ENCODE measurements at places on chromosomes 11 and 22.

DNA sequence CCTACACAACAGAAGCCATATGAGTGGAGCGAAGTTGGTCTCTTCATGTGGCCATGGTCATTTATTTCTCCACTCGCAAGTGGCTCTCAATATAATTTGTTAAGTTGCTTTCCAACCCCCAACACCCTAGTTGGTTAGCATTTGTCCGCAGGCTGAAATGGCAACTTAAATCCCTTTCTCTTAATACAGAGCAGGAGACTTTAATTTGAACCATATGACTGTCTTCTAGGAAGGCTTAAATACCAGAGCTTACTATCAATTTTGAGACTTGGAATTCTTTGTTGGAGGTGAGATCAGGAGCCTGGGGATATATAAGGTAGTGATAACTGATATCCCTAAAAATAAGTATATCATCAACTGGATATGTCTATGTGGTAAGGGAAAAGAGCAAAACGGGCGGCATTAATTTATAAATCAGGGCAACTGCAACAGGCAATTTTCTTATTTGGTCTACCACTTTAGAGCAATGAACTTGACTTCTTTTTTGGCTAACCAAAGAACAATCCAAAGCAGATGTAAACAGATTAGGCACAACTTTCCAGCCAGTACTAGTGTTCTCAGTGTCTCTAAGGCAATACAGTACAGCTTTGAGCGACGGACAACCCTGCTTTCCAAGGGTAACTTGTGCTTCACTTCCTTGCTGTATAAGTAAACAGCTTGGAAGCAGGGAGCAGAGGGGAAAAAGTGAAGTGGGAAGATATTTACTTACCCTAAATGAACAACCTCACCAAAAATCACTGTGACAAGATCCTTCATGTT, 74.7 kb upstream of the APOA1 start:
- no peak for DNase-seq

DNA sequence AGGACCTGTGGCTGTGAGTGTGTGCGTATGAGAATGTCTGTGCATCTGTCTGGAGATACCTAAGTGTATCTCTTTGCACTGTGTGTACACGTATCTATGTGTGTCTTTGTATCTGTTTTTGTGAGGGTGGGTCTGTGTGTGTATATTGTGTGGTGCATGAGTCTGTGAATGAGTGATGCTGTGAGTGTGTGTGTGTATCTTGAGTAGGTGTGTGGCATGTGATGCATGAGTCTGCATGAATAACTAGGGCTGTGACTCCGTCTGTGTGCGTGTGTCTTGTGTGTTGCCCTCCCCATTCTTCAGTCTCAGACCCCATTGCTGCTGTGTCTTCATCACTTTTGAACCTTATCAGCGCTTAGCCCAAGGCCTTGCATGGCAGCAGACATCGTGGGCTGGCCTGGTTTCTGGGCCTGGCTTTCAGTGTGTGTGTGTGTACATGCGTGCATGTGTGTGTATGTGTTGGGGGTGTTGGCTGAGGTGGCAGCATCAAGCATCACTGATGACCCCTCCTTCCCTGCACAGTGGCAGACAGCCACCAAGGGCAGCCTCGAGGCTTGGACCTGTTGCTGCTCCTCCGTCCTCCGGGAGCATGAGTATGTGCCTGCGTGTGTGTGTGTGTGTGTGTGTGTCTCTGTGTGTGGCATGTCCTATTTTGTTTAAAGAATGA, 1.4 kb downstream of the SGSM1 start:
- DNase-seq, result no peak

GRCh38 chr22:22404598-22405284, 103.8 kb downstream of the ZNF280B start:
- no peak for DNase-seq

DNA sequence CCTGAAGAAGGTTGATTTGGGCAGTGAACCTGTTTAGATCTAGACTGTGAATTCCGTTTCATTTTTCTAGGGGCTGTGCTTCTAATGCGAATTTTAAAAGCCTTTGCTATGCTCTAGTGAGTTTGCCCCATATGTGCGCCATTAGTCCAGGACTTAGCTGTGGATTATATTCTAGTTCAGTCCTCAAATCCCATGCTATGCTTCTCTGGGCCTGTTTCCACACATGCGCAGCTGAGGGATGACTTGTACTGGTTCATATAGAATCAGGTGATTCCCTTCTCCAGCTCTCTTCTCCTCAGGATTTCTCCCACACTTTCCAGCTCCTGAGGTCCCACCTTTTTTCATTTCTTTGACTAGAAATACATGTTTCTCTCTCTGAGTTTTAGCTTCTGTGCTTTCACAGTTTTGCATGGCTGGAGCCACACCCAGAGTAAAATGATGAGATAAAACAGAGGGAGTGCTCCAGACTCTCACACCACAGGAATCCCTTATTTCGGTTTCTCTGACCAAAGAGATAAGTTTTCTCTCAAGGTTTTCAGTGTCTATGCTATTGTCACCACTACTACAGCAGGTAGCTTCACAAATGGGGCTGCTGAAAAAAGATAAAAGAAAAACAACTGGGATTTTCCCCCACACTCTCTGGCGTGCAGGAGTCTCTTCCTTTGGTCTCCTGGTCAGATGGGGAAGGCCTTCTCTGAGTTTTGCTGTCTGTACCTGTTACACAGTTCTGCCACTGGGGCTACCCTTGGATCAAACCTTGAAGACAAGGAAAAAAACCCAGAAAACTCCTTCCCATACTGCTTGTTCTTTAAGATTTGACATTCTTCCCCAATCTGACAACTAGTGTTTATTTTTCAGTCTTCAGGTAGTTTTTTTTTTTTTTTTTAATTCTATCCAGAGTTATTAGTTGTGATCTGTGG, 96.2 kb upstream of the TEAD1 start:
- no peak for DNase-seq

GRCh38 chr11:78823588-78823987, 248.9 kb upstream of the NARS2 start:
- DNase-seq, result no peak

GRCh38 chr11:102007567-102008437, 39.4 kb upstream of the CFAP300 start:
- DNase-seq, result peak; percentile 32

DNA sequence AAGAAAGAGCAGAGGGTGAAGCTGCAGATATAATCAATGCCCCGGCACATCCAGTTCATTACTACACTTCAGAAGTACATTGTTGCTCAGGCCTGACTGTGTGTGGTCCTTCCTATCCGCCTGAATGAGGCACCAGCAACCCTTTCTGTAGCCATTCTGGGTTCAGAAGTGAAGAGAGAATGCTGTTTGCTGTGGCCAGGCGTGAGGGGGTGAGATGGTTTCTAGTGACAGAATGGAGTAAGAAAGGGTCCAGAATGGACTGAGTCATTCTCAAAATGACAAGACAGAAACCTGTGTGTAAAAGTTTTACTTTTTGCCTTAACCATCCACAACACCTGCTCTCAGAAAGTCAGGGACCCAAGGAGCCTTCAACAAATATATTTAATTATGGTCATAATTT, 334.8 kb downstream of the GUCY1A2 start:
- no peak for DNase-seq

GRCh38 chr22:46058091-46058420, 81.1 kb upstream of the WNT7B start:
- no peak for DNase-seq

- DNase-seq, result no peak
These were observed 126.1 kb downstream of the BRD1 start for GRCh38 chr22:49701380-49702067.

DNA sequence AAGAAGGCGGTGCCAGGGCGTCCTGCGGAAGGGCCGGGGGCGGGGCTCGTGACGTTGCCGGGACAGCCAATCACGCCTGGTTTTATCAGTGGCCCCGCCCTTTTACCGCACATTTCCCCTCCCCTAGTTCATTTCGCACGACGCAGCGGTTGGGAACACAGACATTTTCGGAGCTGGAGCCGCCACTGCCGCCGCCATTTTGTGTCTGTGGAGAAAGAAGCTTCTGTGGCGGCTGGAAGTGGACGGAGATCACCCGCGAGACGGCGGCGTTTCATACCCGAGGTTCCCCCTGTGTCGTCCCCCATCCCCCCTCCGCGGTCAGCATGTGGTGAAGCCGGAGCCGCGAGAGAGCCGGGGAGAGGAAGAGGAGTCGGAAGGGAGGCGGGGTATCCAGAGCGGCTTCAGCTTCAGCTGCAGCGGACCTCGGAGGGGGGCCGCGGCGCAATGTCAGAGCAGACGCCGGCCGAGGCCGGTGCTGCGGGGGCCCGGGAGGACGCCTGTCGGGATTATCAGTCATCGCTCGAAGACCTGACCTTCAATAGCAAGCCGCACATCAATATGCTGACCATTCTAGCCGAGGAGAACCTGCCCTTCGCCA, at the start of gene PCF11:
Gene PCF11 (plus strand): TSS at position 136 of the 598 bp plus-strand sequence. CDS start 309 bp downstream, at position 445.
- no peak for DNase-seq

DNA sequence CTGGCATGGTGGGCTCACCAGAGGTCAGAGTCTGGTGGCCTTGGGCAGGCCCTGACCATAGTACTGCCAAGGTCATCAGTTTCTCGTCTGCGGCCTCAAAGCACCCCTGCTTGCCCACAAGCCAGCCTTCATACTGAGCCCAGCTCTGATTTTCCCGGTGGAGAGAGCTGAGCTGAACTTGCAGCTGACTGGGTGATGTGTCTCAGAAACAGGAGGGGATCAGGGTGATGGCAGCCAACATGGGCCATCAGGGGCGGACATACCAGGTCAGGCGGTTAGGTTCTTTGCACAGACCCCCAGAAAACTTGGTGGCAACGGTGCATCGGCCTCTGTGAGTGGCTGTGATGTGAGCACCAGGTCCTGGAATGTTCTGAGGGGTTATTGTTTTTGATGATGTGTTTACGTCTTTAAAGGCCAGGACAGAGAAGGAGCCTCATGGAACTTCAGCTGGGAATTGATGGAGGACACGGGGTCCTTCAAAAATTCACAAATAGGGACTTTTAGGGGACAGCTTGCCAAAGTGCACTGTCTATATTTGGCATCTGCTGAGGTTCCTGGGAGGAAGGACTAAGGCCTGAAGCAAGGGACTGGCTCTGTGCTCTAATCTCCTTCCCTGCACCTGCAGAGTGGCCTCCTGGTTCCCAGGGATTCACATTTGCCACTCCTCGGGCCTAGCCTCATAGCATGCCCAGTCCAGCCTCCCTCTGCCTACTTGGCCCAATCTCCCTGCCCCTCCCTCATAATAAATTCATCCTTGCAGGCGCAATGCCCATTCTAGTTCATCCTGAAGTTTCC, 131.2 kb downstream of the OSBP2 start:
- DNase-seq, result no peak

DNA sequence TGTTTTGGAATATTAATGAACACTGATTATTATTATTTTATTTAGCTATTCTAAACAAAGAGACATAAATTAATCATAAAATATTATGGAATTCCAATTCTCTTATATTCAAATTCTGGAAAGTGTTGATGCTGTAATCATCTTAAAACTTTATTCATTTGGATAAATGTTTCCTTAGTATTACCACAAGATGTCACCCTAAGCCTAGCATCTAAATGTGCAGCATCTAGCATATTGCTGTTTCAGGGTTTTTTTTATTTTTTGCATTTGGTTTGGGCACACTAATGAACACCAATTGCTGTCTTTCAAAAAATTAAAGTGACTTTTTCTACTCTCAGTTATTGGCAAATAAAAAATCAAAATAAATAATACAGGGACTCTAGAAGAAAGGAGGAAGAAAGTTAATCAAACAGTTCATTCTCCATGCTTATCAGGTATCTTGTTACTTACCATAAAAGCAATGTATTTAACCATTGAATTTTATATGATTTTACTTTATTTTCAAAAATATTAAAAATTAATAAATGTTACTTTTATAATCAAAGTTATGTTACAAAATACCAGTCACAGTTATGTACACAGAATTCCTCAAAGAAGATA, 31.8 kb downstream of the DLG2 start:
- peak; percentile 29 for DNase-seq

DNA sequence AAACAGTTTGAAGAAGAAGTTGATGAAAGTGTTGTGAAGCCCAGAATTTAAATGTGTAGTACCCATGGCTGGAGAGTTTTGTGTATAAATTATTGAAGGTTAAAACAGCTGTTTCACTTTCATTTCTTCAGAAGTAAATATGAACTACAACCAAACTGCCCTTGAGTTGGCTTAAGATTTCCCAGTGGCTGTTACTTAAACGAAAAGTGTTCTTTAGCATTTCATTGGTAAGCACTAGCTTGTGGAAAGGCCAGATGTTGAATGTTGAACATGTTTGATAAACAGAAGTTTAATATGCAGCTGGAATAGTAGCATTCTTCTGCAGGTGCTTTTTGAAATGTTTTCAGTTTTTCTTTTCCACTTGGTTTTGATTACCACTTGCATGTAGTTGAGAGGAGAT, 83.2 kb upstream of the TNRC6B start:
- no peak for DNase-seq

DNA sequence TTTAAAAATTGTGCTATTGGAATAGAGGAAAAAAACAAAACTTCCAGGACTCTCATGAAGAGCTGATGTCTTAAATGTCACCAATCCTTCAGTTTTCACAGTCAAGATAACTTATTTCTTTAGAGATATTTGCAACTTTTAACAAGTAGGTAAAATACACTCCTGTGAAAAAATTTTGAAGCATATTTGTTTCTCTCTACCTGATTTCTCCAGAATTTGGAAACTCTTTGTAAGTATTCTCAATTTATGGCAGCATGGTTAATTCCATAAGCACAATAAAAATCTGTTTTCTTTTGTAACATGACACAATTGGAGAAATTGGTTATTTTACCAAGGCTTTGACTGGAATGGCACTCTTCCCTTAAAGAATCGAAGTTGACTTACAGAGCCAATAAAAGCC, 4.1 kb downstream of the CASP4 start:
- DNase-seq, result no peak

DNA sequence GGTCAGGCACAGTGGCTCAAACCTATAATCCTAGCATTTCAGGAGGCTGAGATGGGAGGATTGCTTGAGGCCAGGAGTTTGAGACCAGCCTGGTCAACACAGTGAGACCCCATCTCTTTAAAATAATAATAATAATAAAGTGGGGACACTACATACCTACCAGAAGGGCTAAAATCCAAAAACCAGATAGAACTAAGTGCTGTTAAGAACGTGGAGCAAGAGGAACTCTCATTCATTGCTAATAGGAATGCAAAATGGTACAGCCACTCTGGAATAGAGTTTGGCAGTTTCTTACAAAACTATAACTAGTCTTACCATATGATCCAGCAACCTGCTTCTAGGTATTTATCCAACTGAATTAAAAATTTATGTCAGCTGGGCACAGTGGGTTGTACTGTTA, 9.6 kb downstream of the CKAP5 start:
- no peak for DNase-seq

DNA sequence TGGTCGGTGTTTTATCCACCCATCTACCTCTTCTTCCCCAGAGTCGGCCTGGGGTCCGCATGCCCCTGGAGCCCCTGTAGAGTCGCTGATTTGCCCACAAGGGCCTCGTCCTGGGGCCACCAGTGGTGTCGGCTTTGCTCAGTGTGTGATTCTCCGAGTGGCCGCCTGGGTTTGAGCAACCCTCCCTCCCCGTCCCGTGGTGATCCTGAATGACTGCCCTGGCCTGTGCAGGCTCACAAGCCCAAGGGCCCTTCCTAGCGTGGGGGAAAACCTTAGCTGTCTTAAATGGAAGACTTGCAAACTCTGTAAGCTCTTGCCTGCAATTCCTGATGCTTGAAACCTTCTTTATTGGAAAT, 128.3 kb downstream of the OSBP2 start:
- no peak for DNase-seq

GRCh38 chr11:61194981-61195695, 8.2 kb upstream of the PGA3 start:
- no peak for DNase-seq

- no peak for DNase-seq
These were observed 492.6 kb downstream of the CNTN5 start for GRCh38 chr11:99513368-99513767.
